ENCODE measurements at places on chromosomes 3 and 15.
A peak's percentile ranks its signal among the peaks of the same experiment; 100 is the strongest.

GRCh38 chr3:78802562-78802930 lies 965.3 kb downstream of the ROBO1 start:
- DNase-seq, result no peak

GRCh38 chr3:197331131-197331530 lies 32.7 kb upstream of the DLG1 start:
- DNase-seq, result peak; percentile 44

DNA sequence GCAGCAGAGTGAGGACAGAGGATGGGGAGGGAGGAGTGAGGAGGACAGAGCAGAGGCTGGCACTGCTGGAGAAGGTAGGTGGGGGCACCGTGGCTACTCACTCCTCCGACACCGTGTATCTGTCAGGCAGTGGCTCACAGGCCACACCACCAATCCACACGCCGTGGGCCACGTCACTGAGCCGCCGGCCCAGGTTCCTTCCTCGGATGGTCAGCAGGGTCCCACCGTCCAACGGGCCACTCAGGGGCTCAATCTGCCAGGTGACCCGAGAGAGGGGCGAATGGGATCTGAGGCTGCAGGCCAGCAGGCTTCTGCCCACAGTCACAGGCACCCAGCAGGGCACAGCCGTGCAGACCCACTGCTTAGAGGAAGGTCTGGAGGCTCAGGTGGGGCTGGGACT lies 30.5 kb downstream of the H1-8 start:
- DNase-seq, result no peak

- DNase-seq, result no peak
Measured at GRCh38 chr3:48226939-48227338, 3.6 kb downstream of the CAMP start.
